ENCODE measurements at places on chromosomes 7 and 10.

- no peak for DNase-seq
These were observed 29.9 kb downstream of the HEPACAM2 start for GRCh38 chr7:93196336-93196735.

DNA sequence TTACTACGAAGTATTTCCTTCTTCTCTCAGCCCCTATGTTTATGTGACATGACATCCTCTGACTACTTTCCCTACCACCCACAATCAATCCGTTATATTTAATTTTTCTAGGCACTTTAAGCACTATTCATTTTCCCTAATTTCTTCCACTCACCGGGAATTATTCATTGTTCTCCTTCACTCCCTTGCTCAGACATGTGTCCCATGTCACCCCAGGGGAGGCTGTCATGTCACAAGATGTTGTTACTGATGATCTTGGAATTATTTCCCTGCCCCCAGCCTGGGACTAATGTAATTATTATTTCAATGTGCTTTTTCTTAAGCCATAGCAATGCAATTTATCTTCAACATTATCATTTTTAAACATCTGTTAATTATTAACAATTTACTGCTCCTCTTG lies 317.2 kb downstream of the PHF14 start:
- DNase-seq = no peak

DNA sequence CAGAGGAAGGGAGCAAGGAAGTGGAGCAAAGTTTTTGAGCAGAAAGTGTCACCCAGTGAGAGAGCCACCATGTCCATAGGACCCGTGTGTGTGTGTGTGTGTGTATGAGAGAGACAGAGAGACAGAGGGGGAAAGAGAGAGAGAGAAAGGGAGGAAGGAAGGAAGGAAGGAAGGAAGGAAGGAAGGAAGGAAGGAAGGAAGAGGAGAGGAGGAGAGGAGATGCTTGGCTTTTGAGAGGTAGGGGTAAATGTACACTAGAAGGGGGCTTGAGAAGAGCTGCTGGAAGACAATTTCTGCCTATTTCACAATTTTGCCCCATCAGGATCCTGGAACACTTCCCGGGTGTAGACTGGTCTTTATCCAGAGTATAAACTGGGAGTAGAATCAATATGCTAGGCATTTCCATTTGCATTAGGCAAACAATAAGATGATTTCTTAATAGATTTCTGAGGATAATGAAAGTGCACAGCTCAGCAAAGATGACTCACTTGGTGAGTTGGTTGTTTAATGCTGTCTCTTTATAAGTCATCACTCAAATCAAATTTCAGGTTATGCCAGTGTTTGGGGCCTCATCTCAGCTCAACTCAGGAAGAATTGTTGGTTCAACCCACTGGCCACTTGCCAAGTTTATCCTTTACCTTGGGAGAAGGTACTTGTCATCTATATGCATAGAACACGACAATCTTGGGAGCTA lies 70.0 kb upstream of the FAM13C start:
- DNase-seq = no peak

GRCh38 chr7:108268200-108268820 lies 138.1 kb upstream of the LAMB4 start:
- no peak for DNase-seq

DNA sequence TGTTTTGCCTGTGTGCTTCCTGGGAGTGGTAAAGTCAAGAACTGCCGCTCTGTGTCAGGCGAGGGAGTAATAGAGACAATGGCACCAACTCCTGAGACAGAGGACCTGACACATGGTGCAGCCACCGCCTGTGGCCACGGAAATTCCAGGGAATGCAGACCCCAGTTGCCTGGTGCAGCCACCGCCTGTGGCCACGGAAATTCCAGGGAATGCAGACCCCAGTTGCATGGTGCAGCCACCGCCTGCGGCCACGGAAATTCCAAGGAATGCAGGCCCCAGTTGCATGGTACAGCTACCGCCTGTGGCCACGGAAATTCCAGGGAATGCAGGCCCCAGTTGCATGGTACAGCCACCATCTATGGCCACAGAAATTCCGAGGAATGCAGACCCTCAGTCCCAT lies 8.7 kb downstream of the DIP2C start:
- DNase-seq = no peak

DNA sequence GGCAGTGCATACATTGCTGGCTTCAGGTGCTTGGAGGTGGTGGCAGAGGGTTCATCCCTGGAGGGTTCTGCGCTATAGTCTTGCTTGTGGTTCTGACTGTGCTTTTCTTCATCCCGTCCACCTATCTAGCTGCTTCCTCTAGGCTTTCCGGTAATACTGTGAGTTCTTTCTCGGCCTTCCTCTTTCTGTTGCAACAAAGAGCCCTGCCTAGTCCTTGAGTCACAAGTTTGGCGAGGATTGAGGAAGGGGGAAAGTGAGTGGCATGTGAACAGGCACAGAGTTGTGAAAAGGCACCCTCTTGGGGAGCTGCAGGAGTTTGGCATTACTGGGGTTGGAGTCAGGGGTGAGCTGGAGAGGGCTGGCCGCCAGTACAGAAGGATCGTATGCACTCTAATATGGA lies 123.0 kb downstream of the SH2D4B start:
- DNase-seq = no peak

DNA sequence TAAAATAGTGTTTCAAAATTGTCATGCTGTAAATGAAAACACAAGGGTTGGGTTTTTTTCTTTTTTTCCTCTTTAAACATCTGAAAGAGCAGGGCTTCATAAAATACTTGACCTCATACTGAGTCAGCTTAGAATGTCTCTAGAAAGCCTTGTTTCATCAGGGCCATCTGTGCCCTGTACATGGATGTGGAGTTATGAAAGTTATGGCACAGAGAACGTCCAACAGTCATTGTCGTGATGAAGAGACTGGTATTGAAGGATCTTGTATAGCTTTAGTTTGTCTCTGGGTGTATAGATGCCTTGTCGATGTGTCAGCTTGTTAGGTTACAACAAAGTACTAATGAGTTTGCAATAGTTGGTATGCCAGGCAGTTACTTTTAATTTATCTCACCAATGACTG lies 127.3 kb downstream of the FAM204A start:
- no peak for DNase-seq

- DNase-seq = no peak
These were observed 56.4 kb downstream of the ICA1 start for GRCh38 chr7:8205537-8205936.

- no peak for DNase-seq
These were observed 15.0 kb upstream of the INSIG1 start for GRCh38 chr7:155282671-155283070.

DNA sequence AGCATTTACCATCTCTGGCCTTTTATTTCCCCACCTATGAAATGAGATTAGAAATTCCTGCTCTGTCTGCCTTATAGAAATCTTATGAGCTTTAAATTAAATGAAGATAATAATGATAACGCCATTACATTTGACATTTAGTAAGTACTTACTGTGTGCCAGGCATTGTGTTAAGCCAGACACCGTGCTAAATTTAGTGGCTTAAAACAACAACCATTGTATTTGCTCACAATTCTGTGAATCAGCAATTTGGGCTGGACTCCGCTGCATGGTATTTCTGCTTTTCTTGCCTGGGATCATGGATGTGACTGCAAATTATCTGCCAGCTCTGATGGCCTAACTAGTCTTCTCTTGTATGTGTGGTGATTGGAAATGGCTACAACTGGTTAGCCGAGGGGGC lies 56.4 kb upstream of the CCDC6 start:
- DNase-seq = no peak

DNA sequence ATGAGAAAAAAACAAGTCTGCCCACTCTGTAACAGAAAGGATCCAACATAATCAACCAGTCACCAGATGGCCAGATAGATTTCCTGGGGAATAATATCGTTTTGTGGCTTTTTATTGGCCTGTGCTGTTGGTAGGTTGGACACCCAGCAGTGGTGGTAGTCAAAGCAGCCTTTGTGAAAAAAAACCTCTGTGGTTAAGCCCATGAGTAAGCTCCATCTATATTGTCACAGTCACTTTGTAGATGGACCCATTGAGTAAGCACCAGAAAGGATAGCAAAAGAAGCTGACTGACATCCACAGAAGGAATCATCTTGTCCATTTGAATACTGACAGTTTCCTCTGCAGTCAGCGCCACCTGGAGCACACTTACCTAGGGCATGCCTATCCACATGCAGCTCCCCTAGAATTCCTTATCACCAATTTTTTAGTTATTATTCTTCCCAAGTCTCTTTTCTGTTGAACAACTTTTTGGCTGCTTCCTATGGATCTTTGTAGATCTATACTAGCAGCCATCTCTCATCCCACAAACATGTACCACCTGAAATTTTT lies 96.9 kb downstream of the IQUB start:
- DNase-seq = no peak

- no peak for DNase-seq
These were observed 35.5 kb downstream of the PFKP start for GRCh38 chr10:3102720-3103427.

DNA sequence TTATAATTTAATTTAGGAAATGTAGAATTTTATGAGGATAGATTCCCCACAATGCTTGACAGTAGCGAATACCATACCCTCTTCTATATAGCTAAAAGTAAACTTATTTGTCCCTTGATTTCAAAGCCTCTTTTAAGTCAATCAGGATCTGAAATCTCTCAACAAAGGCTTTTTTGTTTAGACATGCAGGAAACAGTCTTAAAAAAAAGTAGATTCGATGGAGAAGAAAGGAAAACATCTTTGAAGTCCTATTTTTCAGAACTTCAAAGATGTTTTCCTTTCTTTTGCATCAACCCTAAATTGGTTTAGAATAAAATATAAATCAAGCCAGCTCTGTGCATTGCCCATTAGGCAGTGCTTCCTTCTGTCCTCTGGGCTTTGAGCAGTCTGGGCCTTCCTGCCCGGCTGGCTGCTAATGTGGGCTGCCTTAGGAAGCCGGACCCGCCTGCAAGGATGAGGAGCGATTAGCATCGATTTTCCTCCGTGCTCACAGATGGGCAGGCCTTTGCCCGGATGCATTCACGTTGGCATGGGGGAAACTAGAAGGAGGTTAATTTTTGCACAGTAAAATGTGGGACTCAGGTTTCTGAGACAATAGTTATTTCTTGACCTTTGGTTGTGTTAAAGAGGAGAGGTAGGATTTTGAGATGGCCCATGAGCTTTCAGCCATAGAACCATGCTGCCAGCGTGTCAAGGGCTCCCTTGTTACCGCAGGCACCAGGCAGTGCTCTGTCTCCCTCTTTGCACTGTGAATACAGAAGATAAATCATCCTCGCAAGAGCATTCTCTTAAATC lies 15.5 kb downstream of the MSRB2 start:
- no peak for DNase-seq

- no peak for DNase-seq
These were observed 433.6 kb downstream of the NRG3 start for GRCh38 chr10:82308641-82309040.

- no peak for DNase-seq
These were observed 11.2 kb upstream of the OPALIN start for GRCh38 chr10:96369890-96370583.

DNA sequence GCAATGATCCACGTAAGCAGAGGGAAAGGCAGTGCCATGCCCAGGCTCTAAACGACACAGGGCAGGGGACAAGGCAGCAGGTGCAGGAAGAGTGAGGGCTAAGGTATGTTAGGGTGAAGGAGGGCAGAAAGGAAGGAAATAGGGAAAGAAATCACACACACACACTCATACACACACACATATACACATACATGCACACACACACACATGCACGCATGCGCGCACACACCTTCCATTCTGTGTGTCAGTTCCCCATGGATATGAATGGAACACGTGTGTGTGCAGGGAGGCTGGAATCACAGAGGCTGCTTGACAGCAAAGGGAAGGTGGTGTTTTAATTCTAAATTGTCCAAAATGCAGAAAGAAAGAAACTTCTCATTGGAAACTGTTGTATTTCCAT lies 6.2 kb upstream of the PHYH start:
- DNase-seq = no peak

GRCh38 chr7:81574723-81575326 lies 195.0 kb downstream of the HGF start:
- DNase-seq = no peak

DNA sequence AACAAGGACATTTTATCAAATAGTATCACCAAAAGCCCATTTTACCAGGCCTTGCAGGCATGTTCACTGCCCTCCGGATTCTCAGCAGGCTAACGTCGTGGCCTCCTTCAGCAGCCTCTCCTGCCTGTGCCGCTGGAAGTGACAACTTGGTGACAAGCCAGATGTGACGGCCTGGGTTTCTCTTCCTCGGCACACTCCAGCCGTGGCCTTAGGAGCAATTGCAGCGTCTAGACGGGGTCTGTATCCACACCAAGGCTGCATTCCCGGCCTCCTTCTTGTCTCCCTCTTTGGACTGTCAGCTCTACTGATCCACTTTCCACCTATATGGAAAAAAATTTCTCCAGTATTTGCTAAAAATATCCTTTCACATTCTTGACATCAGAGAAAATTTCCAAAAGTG lies 145.3 kb upstream of the MGMT start:
- DNase-seq = no peak

Data from thoracic aorta (tissue), 2 donors.